Stimulated activated CD4-positive, alpha-beta T cell treated with anti-CD3 and anti-CD28 coated beads, TNF-alpha, amount 100 ng/mL, for 24 hours (primary cell): ENCODE measurements at places on chromosomes 3 and 15.

DNA sequence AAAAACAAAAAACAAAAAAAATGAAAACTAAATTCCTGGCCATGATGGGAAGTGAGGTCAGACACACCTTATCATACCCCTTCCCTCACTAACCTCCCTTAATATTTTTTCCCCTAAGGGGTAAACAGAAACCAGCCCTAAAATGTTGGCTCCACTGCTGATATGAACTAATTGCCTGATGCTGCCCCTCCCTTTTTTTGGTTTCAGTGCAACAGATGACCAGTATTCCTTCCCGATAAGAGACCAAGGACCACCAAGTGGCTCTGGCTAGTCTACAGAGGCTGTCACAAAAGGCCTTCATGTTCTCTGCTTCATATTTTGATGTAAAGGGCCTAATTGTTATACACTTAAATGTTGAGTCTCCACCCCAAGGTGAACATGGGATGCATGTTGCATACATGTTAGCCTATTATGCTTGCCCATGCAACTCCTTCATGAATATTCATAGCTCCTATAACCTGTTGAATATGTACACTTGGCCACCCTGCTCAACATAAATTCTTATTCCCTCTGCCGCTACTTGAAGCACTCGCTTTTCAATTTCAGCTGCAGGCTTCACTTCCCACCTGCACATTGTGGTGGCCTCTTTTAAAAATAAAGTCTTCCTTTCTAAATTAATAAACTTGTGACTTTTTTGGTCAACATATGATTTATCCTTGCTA lies 12.3 kb upstream of the STAC start:
- no peak for DNase-seq

GRCh38 chr3:127802606-127803005 lies 19.7 kb downstream of the MGLL start:
- no peak for DNase-seq

DNA sequence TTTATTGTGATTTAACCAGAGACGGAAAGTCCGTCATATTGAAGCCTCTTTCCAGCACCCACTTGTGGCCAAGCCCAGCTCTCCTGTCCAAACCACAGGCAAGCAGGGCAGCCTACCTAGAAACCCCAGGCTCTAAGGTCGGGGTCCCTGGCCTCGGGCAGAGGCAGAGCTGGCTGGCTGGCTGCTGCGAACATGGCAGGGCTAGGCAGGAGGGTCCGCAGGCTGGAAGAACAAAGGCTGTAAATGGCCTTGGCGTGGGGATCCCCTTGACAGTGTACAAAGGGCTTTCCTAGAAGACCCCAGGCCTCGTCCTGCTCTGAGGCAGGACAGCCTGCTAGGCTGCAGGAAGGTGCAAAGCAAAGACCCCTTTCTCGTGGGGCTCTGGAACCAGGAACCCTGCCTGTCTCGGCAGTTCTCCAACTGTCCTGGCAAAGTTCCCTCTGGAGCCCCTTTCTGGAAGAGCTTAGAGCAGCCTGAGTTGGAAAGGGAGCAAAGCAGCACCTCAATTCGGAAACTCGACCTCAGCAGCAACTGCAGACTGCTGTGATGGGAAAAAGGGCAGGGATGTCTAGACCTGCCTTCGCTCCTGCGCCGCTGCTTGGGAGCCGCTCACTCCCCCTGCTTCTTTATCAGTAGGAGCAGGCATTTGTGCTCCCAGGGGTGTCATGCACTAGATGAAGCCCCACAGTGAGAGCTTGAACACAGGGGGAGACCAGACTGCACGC lies 8.5 kb downstream of the CALML4 start:
- no peak for DNase-seq

GRCh38 chr15:84762840-84763572 lies 14.6 kb downstream of the ZNF592 start:
- no peak for DNase-seq

GRCh38 chr15:63892794-63893441 lies 59.2 kb upstream of the HERC1 start:
- DNase-seq, result peak; percentile 41

GRCh38 chr15:36773698-36774097 lies 194.3 kb downstream of the CDIN1 start:
- no peak for DNase-seq

- DNase-seq, result no peak
Measured at GRCh38 chr3:172065967-172066762, 26.8 kb downstream of the FNDC3B start.

GRCh38 chr15:96535148-96535547 lies 204.6 kb downstream of the NR2F2 start:
- DNase-seq, result no peak

DNA sequence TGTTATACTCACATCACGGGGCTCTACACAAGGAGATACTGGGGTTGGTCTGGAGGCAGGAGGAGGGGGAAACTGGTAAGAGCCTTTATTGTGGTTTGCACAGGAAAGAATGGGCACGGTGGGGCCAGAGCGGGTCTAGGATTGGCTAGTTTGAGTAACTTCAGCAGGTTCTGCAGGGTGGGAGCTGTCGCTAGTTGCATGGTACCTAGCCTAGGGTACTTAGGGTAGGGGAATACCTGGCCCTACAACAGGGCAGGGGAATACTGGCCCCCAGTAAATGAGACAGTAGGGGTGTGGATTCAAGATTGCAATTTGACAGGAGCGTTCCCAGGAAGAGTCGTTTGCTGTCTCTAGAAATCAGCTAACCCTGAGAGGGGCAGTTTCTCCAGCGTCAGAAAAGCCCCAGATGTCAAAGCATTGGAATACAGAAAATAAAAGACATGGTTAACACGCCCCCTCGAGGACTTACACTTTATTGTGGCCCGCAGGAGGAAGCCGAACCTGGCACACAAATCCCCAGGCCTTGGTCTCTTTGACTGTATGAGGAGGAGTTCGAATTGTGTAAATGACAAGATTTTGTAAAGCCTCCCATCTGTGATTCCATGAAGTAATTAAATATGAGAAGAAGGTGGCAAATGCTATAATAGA lies 32.0 kb downstream of the ST8SIA2 start:
- no peak for DNase-seq

DNA sequence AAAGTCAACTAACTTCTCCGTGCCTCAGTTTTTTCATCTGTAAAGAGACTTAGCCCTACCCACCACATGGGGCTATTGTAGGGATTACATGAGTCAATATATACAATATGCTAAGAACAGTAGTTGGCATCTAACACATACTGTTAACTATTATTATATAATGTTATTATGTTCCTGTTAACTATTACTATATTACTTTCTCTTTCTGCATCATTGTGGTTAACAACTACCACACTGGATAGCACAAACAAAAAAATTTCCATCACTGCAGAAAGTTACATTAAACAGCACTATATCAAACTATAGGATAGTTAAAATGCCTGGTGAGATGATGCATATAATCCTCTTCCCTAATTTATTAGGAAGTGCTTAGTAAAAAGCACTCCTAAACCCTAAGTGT lies 23.7 kb downstream of the STAG1 start:
- no peak for DNase-seq

DNA sequence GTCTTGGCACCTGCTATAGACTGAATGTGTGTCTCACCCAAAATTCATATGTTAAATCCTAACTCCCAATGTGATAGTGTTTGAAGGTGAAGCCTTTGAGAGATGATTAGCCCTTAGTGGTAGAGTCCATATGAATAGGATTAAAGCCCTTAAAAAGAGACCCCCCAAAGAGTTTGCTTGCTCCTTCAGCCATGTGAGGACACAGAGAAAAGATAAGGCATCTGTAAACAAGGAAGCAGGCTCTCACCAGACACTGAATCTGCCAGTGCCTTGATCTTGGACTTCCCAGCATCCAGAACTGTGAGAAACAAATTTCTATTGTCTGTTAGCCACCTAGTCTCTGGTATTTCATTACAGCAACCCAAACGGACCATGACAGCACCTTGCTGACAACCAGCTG lies 16.6 kb downstream of the KPNA1 start:
- DNase-seq, result no peak
